ENCODE measurements at places on chromosomes 11 and 22.

GRCh38 chr11:62974848-62975522 lies 9.8 kb downstream of the SLC22A6 start:
- no peak for DNase-seq

GRCh38 chr11:43315966-43316365 lies 4.2 kb downstream of the API5 start:
- DNase-seq = no peak

GRCh38 chr11:110908401-110909105 lies 196.3 kb upstream of the ARHGAP20 start:
- DNase-seq = no peak

DNA sequence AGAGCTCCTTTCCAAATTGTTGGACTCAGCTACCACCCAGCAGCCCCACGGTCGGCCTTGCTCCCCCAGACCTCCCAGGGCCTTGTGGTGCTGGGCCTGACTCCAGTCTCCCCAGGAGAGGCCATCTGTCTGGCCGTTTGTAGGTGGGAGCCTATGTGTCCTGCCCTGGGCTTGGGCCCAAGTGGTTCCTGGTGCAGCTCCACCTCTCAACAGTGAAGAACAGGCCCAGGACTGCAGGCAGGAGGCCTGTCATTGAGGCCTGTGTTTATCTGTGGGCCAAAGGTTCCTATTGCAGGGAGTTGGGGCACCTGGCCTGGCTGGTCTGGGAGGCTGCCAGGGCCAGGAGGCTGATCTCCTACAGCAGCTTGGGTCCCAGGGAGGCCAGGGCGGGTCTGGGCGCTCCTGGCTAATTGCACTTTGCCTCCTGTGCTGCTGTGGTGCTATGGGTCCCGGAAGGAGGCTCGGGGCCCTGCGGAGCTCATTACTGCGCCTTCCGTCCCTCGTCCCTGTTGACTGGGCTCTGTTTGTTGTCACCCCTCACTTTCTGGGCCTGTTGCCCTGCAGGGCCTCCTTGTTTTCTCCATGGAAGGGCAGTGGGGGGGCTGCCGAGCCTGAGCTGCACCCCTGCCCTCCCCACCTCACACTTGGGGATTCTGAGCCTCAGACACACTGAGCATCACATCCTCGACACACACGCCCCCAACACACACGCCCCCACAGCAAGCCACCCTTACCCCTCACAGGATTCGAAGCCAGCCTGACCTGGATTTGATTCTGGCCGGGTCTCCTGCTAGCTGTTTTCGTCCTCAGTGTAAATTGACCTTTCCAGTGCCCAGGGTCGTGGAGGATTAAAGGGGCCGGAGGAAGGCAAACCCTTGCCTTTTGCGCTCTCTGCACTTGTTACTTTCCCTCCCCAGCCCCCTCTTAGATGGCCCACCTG lies 6.8 kb upstream of the OMP start:
- no peak for DNase-seq

GRCh38 chr22:42945027-42945426 lies 69.9 kb downstream of the PACSIN2 start:
- DNase-seq = no peak

GRCh38 chr11:43366677-43367076 lies 8.0 kb downstream of the TTC17 start:
- no peak for DNase-seq

GRCh38 chr11:121570453-121570852 lies 117.7 kb upstream of the SORL1-AS1 start:
- no peak for DNase-seq

- DNase-seq = no peak
These were observed 18.6 kb upstream of the SCN2B start for GRCh38 chr11:118194835-118195627.

DNA sequence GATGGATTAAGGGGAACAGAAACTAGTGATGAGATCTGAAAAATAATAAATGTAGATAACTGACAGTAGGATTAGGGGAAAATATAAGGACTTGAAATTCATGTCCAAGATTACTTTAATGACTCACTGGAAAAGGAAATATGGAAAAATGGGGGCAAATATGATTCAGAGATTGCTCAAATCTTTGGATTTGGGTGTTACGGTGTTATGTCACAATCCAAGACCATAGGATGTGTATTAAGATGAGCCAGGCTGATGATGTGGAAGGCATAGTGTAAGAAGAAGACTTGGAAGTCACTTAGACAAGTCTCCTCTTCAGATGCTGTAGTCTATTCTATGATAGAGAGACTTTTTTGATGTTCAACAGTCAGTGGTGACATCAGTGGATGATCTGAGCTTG lies 323.7 kb downstream of the LUZP2 start:
- no peak for DNase-seq

DNA sequence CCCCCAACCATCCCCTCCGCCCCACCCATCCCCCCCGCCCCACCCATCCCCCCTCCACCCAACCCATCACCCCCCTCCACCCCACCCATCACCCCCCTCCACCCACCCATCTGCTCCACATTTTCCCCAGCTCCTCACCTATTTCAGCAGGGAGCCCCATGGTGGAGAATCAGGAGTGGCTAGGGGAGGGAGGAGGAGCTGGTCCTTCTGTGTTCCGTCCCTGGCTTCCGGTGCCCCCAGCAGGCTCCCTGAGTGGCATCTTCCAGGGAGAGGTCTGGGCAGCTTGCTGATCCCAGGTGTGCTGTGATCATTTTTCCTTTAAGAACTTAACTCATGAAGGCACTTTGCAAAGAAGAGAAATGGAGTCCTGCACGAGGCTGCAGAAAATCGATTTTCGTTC lies 365.8 kb downstream of the TBC1D22A start:
- DNase-seq = no peak

DNA sequence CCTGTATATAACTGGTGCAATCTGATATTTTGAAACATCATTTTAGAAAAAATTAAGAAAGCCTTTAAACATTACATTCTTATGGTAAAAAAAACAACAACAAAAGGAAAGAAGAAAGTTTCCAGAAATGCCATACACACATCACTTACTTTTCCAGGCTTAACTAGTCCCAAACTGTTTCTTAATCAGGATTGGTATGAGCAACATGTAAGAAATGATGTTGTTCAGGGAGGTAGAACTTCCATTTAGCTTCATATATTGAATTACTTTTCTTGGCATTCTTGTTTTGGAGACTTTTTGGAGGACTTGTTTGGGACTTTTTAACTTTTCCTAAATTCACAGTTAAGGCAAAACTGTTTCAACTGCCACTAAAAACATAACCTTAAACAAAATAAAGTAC lies 791.5 kb downstream of the METTL15 start:
- DNase-seq = no peak

GRCh38 chr11:124748481-124749343 lies 3.3 kb downstream of the VSIG2 start:
- no peak for DNase-seq

GRCh38 chr11:94639901-94640721 lies 72.9 kb downstream of the PIWIL4 start:
- DNase-seq = no peak

DNA sequence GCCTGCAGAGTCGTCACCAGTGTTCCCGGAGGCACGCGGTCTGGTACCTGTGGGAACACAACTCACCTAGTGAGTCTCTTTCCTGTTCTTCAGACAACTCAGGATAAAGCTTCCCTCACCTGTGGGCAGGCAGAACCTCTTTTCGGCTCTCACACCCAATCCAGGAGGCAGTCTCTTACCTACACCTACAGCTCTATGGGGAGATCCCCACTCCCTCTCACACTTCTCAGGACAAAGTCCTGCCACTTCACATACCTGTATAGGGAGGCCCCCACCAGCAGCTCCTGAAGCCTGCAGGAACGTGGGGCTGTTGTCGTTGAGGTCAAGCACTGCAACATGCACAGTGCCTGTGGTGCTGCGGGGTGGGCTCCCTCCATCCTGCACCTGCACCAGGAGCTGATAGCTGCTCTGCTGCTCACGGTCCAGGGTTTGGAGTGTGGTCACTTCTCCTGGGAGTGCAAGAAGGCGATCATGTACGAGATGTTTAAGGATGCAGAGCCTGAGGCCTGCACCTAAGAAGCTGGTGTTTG lies 12.2 kb upstream of the TPP1 start:
- no peak for DNase-seq

DNA sequence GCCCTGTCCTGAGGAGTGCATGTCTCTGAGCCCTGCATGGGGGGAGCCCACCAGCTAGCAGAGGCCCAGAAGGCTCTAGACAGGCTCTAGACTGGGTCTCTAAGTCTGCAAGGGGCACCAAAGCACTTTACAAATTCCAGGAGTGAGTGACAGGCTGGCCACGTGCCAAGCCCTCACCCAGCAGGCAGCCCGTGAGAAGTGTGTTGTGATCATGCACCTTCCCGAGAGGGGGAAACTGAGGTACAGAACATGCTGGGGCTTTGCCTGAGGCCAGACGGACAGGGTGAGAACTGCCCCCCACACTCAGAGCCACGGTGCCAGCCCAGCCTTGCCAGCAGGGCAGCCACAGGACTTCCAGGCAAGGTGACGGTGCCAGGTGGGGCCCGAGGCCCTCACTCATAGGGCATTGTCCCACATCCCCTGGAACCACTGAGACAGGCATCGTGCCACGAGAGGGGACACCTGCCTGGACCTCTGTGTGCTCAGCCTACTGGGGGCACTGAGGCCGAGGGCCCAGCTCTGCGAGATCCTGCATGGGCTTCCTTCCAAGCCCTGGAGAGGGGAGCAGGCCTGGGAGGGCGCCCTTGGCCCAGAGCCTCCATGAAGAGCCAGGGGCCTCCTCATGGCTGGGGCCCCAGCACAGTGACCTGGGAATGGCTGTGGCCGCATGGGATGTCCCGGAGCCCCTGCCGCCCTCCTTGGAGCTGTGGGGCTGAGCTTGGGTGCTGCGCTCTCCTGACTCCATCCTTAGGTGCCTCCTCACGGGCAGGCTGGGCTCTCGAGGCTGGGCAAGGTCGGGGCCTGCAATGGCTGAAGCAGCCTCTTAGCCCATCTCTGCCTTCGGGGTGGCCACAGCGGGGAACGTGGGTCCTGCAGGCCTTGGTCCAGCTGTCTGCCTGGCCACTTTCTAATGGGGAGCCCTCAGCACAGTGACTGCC lies 121.5 kb downstream of the KCNQ1OT1 start:
- DNase-seq = no peak

DNA sequence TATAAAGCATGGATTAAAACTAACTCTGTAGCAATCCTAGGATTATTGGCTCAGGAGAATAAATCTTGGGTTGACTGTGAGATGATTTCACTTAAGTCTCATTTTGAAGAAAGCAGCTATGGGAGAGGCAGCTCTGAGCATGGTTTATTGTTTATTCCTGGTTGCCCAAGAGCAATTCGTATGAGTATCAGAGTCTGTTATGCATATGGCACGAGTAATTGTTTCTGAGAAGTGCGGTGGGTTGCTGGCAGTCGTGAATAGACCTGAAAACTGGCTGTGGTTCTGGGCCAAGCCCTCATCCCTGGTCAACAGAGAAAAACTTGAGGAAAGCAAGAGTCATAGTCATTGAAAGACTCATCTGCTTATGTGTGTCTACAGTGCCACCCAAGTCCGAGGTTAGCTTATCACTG lies 26.8 kb downstream of the DIXDC1 start:
- no peak for DNase-seq

- DNase-seq = no peak
These were observed 5.3 kb downstream of the OSBP start for GRCh38 chr11:59610289-59610688.

DNA sequence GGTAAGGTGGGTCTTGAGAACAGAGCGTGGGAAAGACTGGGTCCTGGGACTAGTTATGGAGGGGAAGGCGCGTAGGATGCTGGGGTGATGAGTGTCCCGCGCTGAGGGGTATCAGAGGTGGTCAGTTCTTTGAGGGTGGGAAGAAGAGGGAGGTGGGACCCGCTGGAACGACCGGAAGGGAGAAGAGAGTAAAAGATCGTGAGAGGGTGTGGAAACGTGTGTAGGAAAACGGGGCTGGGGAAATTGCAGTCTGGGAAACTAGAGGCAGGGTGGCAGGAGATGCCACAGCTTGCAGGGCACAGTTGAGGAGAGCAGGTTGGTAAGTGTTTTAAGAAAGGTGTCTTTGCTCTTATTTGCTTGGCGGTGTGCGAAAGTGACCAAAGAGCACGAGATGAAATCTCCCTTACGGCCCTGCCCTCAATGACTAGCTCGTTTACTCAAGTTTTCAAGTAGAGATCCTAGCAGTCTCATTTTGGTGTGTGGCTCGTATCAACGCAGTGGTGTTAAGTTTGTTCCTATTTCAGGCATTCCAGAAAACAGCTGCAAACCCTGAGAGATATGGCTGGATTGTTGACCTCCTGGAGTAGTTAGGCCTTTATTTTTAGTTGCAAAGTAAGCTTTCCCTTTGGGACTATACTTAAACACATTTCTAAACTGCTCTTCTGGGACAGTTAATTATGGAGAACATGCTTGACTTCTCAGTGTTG lies 615 bp downstream of the STT3A start:
- no peak for DNase-seq

DNA sequence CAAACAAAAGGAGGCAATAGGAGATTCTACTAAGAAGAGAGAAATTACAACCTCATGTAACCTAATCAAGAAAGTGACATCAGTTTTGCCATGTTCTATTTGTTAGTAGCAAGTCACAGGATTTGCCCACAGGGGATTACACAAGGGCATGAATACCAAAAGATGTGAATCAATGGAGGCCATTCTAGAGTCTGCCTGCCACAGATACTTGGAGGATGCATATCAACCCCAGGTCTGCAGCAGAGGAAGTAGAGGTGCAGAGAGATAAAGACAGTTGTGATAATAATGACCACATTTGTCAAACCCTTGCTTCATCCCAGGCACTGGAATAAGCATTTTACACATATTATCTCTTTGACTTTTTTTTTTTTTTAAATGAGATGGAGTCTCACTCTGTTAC lies 2.4 kb upstream of the ASCC2 start:
- no peak for DNase-seq

DNA sequence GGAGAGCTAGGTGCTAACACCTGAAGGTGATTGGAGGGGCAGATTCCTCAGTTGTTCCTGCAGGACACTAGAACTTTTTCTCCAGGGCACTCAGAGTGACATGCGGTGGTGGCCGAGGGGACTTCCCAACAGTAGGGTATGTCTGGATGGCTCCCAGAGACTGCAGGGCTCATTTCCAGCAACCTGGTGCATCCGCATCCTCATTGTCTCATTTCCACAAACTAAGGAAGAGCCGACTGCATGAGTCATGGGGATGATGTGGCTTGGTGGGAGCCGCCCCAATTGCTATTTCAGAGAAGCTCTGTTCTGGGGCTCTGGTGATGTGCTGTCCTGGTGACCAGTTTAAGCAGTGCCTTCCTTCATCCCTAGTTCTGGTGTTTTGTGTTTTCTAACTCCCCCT lies 2.8 kb upstream of the ROBO4 start:
- DNase-seq = no peak

DNA sequence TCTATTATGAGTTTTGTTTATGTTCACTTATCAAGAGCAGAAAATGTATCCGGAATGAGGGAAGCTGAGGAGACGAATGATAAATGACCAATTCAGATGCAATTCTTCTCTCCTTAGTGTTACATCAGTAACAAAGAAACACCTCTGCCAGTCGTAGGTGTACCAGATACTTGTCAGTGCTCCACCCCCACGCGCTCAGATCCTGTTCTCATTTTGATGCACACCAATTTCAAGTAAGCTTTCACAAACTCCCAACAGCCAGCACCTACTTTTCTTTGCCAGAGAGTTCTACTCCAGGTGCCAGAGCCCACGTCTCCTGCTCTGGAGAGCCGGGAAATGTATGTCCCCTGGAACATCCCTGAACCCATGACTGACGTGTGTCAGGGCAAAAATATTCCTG lies 43.7 kb downstream of the OR8B12 start:
- no peak for DNase-seq

Measured in activated CD4-positive, alpha-beta T cell treated with anti-CD3 and anti-CD28 coated beads, Interleukin-2, amount 50 U/mL, for 24 hours (primary cell).